ENCODE measurements at places on chromosomes 12 and 14.

DNA sequence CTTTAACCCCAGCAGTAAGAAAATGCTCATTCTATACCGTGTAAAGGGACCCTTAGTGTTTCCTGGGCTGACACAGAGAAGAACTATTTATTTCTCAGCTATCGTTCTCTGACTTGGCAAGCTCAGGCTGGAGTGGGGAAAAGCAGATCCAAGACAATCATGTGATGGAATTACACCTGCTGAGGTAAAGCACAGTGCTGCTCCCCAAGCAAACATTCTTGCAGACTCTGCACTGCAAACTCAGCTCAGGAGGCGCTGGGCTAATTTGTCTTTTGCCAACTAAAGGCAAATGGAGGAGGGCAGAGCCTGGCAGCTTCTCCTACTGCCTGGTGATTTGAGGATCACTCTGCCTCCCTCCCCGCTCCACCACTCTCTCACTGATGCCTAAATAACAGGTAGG, 57.8 kb upstream of the FUT8 start:
- DNase-seq: no peak

GRCh38 chr14:52338051-52338681, 24.1 kb downstream of the PTGER2 start:
- DNase-seq: no peak

DNA sequence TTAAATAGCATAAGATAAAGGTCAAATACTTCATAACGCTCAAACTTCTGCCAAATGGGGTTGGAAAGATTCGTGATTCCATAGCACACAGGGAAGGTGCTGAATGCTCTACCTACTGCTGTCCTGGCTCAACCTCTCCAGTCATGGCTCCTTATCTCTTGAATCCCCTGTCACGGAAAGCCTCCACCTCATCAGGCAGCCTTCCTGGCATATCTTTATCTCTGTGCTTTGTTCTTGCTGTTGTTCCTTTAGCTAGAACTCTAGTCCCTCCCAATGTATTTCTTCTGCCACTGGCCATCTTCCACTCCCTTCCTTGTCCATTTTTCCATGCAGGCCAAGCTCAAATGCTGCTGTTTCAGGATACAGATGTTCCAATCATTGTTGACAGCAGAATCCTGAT, 26.9 kb upstream of the TUNAR start:
- no peak for DNase-seq

DNA sequence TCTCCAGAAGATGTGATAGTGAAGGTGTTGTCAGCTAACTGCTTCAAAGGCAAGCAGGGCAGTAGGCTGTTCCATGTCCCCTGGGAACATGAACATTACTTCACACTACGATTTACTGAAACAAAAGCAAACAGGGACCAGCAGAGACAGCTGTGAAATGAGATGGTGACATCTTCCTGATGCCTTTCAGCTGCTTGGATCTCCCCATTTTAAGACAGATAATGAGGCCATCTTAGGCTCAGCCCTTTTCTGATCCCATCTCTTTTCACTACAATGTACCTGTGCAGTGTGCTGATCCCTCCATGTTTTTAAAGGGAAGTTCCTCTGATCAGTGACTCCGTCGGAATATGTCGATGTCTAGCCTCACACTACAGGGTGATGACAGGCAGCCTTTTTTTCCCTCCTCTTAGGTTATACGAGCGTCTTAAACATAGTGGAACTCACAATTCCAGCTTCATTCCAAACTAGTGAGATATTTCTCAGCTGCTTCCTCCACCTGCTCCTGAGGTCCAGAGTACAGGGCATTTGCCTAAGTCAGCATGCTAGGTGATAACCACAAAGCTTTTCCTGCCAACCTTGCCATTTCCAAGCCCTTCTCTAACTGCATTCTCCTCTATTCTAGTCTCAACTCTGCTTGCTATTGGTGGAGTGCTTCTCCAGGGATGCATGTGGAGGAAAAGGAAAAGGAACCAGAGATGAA, 87.6 kb upstream of the EGLN3 start:
- no peak for DNase-seq

DNA sequence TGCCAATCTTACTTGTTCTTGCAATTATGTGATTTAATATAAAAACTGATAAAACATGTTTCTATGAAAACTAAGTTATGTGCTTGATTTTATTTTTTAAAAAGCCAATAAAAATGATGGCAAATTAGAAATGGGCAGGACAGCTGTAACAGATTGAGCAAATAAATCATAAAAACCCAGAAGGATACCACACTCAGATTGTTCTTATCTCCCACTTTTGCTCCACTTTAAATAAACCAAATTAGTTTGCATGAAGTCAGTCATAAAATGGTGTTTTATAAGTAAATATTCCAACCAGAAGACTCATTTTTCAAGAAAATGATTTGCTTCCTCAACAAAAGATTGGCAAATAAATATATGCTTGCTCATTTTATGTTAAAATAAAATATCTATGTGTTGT, 307.9 kb upstream of the G2E3 start:
- DNase-seq: no peak

- no peak for DNase-seq
These were observed 100.3 kb upstream of the NOS1 start for GRCh38 chr12:117461732-117462131.

DNA sequence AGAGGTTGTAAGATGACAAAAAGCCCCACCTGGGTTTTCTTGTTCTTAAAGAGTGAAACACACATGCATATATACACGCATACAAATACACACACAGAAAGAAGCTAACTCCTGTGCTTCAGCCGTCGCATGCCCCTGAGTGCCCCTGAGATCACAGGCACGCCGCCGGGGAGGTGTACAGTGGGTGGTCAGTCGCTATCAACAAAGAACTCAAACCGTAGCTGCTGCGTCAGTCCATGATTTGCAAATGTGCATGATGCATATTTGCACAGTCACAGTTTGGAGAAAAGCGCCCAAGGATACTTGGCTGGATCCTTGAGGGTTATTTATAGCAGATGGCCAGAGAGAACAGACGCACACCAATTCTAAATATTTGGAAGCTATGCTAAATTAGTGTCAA, 206.9 kb downstream of the TMEM132D start:
- DNase-seq: no peak
